ENCODE measurements at places on chromosomes 12 and 14.

DNA sequence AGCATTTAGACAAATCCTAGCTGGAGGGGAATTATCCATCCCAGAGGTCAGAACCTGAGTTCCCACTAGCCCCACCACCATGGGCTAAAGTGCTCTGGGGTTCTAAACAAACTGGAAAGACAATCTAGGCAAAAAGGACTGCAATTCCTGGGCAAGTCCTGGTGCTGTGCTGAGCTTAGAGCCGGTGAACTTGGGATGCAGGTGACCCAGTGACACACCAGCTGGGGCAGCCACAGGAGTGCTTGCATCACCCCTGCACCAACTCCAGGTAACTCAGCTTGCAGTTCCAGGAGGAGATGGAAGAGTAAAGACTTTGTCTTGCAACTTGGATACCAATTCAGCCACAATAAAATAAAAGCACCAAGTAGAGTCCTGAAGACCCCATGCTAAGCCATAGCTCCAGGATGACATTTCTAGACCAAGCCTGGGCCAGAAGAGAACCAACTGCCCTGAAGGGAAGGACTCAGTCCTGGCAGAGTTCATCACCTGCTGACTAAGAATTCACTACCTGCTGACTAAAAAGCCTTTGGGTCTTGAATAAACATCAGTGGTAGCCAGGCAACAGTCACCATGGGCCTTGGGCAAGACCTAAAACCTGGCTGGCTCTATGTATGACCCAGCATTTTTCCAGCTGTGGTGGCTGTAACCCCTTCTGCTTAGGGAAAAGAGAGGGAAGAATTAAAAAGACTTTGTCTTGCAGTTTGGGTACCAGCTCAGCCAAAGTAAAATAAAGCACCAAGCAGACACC, 223.4 kb upstream of the DIO2 start:
- no peak for DNase-seq

DNA sequence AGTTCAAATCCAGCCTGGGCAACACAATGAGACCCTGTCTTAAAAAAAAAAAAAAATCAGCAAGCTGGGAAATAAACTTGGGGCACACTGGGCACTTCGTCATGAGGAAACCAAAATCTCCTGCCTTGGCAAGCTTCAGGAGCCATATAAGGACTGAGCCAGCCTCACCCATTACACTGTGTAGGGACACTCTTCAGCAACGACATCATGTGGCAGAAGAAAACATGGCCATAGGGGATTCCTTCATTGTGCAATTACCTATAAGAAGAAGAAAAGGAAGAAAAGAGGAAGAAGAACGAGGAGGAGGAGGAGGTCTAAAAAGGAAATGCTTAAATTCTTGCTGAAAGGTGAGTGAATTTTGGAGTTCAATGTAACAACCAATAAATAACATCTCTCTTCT, 26.1 kb upstream of the IFNG start:
- DNase-seq, result no peak

DNA sequence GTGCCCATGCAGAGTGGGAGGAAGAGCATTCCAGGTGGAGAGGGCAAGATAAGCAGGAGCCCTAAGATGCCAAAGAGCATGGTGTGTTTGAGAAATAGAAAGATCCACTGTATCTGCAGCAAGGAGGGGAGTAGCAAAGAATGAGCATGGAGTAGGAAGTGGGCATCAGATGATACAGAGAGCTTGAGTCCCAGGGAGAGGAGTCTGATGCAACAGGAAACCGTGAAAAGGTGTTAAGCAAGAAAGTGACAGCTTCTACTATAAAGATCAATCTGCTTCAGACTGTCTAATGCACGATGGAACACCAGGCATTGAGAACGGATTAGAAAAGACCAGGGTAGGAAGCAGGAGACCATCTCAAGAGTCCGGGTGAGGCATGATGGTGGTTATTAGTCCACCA, 12.3 kb upstream of the GPRC5D start:
- no peak for DNase-seq

DNA sequence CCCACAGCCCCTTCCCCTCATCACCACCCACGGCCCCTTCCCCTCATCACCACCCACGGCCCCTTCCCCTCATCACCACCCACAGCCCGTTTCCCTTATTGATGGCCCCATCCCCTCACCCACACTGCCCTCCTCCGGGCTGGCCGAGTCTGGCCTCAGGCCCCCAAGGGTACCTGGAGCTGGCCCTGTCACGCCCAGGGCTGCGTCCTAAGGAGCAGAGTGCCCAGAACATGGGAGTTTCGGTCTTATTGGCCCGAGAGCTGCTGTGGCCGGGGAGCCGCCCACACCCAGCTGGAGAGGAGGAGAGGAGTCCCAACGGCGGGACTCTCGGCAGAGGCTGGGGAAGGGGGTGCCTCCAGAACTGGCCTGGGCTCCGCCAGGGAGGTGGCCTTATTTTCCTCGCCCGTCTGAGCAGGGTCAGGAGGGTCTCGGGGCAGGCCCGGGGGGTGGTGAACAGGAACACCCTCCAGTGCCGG, 182.3 kb downstream of the KIF26A start:
- no peak for DNase-seq

DNA sequence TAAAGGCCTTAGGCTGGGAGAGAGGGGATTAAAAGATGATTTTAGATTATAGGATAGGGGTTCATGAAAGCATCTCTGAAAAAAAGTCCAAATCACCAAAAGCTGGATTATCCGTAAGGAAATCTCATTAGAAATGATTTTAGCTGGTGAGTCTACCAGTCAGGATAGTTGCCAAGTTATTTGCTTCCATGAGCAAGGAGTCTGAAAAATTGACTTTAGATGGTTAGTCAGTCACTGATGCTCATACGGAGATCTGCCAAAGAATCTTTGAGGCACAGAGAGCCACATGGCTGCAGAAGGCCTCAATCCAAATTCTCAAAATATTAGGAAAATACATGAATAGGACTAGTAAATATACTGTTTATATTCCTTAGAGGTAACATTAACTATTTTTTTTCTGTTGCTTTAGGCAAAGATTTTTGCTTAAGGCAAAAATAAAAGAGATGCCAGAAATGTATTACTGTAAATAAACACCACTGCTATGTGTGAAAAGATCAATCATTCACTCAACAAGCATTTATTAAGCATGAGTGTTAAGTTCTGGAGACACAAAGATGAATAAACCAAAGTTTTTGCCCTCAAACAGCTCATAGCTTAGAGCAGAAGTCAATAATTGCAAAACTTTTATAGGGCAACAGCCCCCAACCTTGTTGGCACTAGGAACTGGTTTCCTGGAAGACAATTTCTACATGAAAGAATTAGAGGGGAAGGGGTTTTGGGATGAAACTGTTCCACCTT, 105.2 kb downstream of the BBS10 start:
- no peak for DNase-seq

DNA sequence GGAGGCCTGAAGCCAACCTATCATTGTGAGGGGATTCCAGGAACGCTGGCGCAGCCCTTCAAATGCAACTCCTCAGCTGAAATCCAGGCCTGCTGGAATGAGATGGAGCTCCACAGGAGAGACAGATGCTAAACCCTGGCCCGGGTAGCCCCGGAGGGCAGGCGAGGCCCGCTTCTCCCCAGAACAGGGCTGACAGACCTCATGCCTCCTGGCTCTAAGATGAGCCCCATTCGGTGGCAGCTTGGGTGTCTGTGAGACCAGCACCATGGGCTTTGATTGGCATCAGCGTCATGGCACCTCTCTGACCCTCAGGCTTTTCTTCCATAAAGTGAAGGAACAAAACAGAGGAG, 382.2 kb downstream of the BCL11B start:
- DNase-seq, result no peak

DNA sequence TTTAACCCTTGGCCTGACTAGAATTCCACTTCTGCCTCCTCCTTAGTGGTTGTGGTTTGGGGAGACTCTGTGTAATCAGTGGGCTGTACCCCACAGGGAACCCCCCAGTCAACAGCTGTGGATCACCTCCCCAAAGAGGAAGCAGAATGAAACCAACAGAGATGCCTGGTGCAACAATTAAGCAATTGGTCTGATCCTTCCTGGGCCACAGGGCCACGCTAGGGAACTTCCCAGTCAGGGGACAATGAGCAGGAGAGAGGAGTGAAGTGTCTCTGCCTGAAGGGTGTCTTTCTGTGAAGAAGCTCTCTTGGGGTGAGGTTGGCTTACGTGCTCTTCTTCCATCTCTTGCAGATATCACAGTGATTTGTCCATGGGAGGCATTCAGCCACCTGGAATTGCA, 8.2 kb downstream of the PDE6H start:
- no peak for DNase-seq

- no peak for DNase-seq
Measured at GRCh38 chr12:3132636-3133404, 55.6 kb downstream of the TSPAN9 start.

DNA sequence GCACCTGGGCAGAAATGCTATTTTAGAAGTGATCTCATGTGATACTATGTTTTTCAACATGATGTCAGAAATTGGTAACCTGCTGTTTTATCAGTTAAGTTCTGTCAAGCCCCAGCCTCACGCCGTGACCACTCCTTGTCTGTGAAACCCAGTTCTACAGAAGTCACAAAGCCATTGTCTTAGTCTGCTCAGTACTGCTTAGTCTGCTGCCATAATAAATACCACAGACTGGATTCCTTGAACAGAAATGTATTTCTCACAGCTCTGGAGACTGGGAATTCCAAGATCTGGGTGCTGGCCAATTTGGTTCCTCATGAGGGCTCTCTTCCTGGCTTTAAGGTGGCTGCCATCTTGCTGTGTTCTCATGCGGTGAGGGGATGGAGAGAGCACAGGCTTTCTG, 176.9 kb downstream of the PRKCH start:
- DNase-seq, result no peak

- DNase-seq, result no peak
Measured at GRCh38 chr12:101696251-101697196, 916 bp upstream of the CHPT1 start.

DNA sequence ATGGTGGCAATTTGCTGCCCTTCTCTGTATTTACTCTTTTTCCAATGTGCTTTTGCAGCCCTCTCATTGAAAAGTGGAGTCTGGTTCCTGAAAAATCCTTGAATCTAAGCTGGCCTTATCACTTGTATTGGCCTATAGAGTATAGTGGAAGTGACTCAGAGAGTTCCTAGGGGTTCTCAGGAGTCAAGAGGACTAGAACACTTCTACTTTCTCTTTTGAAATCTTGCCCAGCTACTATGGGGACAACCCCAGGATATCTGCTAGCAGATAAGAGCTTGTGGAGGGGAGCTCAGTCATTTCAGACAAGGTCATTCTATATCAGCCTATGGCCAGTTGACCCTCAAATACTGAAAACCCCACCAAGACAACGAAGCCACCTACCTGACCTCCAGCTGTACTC, 26.7 kb upstream of the WSCD2 start:
- no peak for DNase-seq

DNA sequence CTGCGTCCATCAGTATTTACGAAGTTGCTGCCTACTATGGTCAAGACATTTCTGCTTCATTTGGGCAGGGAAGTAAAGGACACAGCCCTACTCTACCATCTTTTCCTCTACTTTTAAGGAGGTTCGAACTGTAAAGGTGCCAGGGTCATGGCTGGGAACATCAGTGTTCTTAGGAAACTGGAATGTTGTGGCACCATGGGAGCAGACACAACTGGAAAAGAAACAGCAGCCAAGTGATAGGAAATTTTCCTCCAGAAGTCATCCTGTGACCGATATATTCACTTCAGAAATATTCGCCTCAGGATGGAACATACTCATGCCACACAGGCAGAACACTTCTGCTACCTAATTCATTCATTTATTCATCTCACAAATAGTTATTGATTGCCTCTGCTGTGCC, 104.4 kb downstream of the ETV6 start:
- no peak for DNase-seq

GRCh38 chr12:107404981-107405380, 280.6 kb upstream of the PWP1 start:
- DNase-seq, result no peak

- DNase-seq, result no peak
Measured at GRCh38 chr12:6961695-6962284, 8.7 kb downstream of the PHB2 start.

DNA sequence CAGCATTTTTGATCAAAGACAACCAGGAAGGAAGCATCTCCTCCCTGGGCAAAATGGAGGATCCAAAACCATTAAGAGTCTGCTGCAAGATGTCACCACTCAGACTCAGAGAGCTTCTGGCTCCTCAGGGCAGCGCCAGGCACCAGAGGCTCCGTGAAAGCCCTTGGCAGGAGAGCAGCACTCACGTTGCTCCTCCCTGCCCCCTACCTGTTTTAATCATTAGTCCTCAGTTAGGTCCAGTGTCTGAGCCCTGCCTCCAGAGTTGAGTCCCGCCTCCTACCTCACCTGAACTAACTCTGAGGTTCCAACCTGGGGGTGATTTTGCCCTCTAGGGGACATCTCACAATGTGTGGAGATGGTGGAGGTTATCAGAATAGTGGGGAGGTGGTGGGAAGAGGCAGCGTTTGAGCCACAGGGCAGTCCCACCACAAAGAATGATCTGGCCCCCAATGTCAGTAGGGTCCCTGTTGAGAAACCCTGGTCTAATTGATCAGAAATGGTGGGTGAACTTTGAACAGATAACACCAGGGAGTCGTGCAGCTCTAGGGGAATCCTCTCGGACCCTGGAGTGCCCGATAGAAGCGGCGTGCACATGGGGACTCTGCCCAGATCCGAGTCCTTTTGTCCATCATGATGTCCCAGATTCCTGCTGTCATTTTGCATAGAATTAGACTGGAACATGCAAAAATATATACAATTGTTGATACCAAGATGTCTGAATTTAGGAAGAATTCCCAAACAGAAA, 156.7 kb upstream of the DIO3 start:
- DNase-seq, result no peak

DNA sequence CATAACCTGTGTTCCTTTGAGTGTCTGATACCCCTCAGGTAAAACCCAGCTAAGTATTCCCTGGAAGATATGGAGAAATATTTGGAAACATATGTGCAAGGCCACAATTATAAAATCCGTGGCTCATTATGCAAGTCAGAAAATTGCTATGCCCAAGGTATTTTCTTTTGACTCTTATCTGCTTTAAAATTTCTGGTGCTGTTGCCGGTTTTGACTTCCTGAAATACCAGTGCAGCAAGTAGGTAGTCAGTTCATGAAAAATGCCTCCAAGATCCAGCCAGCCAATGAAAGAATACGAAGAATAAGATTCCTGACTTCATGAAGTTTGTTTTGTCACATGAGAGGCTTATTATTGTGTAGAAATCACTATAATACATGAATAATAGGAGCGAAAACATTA, 20.2 kb upstream of the FUT8 start:
- no peak for DNase-seq

DNA sequence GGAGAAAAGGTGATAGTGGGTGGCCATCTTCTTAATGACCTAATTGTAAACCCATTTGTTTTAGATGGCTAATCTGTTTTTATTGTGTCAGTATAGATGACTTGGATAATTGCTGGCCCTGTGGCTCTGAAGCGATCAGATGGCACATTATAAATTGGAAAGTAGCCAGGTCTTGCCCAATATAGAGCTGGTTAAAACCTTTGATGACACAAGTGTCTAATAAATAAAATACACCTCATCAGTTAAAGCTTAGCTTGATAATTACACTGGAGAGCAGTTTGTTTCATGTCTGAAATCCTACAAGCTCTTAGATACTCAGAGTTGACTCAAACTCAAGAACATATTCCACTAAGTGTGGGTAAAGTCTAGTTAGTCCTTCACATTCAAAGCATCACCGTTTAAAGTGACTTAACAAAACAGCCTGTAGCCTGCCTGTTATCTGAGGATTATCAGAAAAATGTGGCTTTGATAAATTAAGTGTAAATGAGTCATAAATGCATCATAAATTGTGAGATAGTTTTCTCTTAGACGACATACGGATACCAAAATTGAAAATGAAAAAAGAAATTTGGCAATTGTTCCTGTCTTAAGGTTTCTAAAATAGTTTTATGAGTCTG, 280.9 kb downstream of the LRIG3 start:
- DNase-seq, result no peak

GRCh38 chr14:67734675-67735074, 33.0 kb downstream of the RDH12 start:
- no peak for DNase-seq
